ENCODE measurements at places on chromosomes 5 and 9.

DNA sequence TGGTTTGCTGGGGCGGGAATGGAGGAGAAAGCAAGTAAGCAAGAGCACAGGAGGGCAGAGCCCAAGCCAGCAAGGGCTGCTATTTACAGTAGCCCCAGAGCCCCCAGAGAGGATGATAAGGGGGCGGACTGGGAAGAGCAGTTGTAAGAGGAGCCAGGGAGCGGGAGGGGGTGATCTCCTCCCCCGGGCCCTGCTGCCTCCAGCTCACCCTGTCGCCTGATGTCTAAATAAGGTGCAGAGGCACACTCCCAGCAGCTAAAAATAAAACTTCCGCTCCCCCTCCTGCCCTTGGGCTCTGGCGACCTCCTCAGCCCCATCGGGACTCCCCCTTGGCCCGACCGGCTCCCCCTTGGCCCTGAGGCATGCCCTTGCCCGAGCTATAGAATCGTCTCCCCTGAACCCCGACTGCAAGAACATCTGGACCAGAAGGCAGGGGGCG is 14.4 kb upstream of the CCDC69 start:
- no peak for DNase-seq

GRCh38 chr5:149452007-149452664 is 73.0 kb upstream of the IL17B start:
- no peak for DNase-seq

- no peak for DNase-seq
Measured at GRCh38 chr9:99980598-99980997, 74.1 kb downstream of the STX17 start.

DNA sequence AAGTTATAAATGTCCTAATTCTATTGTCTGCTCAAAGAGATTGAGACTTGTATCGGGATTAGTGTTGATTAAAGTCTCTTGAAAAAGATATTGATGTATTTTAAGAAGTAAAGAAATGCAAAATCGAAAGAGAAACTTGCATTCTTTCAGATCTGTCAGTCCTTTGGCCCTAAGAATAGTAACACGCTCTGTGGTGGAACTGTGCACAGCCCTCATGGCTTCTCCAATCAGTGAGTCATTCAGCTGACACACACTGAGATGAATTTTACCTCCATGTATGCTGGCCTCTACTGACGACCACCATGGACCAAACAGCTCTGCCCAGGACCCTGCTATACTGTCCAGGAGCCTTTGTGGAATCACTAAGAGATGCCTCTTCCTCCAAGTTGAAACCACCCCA is 232.4 kb downstream of the ESM1 start:
- DNase-seq, result no peak

DNA sequence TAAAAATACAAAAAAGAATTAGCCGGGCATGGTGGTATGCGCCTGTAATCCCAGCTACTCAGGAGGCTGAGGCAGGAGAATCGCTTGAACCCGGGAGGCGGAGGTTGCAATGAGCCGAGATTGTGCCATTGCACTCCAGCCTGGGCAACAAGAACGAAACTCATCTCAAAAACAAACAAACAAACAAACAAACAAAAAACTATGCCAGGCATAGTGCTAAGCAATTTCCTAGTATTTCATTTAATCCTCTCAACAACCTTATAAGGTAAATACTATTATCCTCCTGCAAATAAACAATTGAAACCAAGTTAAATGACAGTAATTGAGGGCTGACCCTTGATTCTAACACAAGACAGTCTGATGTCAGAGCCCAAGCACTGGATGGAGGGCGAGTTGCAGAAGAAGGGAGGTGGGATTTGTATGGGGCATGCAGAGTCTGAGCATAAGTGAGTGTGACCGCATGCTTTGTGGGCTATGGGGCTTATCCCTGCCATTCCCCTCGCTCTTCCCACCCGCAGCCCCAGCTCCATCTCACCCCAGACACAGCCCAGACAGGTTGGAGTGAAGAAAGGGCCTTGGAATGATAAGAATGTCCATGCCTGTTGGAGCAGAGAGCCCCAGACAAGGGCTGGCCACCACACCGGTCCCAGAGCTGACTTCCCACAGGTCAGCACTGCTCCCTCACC is 24.3 kb upstream of the RPS14 start:
- DNase-seq, result no peak

GRCh38 chr5:149149942-149150341 is 8.6 kb downstream of the ABLIM3 start:
- DNase-seq, result no peak

DNA sequence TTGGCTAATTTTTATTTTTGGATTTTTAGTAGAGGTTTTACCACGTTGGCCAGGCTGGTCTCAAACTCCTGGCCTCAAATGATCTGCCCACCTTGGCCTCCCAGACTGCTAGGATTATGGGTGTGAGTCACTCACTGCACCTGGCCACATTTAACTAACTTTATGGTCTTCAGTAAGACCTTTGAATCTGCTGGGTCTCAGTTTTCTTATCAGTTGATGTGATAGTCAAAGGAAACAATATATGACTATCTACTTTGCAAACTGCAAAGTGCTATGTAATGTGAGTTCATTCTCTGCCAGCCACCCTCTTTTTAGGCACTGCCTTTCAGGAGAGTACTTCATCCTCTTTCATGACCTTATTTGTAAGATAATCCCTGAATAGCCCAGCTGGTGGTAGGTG is 474.7 kb downstream of the PDE4D start:
- DNase-seq, result no peak

DNA sequence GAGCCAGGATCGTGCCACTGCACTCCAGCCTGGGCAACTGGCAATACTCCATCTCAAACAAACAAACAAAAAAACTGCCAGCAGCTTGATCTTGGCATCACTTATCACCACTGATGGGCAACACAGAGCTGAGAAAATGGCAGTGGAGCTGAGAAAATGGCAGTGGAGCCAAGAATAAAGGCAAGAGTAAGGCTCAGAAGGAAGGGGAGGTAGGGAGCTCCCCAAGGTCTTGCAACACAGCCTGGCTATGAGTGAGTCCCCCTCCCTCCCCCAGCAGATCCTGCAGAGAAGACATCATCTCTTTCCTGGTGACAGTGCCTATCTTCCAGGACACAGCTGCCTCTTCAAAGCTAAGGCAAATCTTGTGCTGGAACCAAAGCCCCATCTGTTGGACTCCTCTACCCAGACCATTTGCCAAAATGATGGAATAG is 70.3 kb downstream of the UGCG start:
- no peak for DNase-seq

- no peak for DNase-seq
Measured at GRCh38 chr9:130487500-130487899, 42.7 kb downstream of the ASS1 start.

DNA sequence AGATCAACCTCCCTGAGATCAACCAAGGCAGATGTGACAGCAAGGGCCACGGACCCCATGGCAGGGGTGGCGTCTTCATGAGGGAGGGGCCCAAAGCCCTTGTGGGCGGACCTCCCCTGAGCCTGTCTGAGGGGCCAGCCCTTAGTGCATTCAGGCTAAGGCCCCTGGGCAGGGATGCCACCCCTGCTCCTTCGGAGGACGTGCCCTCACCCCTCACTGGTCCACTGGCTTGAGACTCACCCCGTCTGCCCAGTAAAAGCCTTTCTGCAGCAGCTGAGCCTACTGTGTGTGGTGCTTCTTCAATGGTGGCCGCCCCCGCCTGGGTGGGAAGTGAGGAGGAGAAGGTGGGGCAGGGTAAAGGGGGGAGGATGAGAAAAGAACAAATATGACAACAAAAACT is 8.3 kb downstream of the GPX3 start:
- DNase-seq, result no peak

DNA sequence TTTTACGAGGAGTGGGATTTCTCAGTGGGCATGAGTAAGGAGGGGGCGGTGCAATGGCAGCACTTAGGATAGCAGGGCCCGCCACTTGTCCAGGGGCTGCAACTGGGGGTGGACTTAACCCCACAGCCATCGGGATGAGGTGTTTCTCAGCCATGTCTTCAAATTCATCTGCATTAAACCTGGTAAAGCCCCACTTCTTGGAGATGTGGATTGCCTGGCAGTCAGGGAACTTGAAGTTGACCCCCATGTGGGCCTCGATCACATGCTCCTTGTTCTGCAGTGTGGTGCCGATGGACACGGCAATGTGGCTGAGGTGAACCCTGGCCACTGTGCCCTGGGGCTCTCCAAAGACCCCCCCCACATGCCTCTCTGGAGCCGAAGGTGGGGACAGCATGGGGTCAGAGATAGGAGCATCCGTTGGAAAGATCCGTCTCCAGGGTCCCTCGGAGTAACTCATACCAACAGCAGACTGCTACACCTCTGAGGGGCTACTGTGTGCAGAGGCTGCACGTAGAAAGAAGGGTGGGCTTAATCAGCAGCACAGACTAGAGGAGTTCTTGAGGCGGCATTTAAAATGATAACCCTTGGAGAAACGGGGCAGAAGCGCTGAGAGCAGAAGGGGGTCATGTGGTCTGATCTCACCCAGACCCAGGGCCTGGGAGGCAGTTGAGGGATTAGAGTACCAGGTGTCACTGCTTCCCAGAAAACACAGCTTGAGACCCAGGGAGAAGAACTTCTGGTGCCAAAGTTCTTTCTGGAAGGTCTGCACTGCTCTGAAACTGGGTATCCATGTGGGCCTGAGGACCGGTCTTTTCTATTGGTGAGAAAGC is 141.4 kb downstream of the MTX3 start:
- DNase-seq, result no peak
